ENCODE measurements at places on chromosomes 2 and 18.
A peak's percentile ranks its signal among the peaks of the same experiment; 100 is the strongest.

- no peak for DNase-seq
Observed at GRCh38 chr18:6203791-6204190, 210.9 kb downstream of the L3MBTL4 start.

DNA sequence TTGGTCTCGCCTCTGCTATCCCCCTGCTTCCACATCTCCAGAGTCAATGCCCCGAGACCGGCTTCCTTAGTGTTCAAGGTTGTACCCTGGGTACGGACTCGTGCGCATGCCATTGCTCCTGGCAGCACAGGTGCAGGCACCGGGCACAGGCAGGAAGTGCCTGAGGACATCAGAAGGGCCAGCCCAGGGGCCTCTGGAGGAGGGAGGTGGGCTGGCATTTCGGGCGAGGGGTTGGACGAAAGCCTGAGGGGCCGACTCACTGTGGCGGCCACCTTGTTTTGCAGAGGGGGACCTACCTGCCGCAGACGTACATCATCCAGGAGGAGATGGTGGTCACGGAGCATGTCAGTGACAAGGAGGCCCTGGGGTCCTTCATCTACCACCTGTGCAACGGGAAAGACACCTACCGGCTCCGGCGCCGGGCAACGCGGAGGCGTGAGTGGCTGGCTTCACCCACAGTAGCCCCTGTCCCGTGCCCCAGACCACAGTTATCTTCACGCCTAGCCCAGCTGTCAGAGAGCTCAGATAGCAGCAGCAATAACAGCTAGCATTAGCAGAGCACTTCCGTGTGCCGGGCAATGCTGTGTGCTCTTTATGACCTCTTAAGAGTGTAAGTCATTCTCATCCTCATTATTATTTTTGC, 12.5 kb downstream of the ITM2C start:
- no peak for DNase-seq

DNA sequence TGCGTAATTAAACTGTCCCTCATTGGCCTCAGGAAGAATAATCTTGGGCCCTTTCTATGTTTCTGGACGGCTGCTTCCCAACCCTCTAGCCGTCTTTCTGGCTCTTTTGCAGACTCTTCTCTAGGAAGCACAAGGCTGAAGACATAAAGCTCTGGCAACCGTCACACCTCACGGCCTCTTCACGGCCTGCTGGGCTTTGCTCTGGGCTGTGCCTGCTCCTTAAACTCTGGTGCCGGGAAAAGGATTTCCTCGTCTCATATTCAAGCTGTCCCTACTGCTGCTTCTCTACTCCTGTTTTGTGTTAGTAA, 36.0 kb upstream of the WIPF1 start:
- DNase-seq: no peak

GRCh38 chr2:2464643-2465042, 133.6 kb upstream of the MYT1L start:
- no peak for DNase-seq

GRCh38 chr2:120715353-120715752, 20.3 kb upstream of the GLI2 start:
- DNase-seq: no peak

DNA sequence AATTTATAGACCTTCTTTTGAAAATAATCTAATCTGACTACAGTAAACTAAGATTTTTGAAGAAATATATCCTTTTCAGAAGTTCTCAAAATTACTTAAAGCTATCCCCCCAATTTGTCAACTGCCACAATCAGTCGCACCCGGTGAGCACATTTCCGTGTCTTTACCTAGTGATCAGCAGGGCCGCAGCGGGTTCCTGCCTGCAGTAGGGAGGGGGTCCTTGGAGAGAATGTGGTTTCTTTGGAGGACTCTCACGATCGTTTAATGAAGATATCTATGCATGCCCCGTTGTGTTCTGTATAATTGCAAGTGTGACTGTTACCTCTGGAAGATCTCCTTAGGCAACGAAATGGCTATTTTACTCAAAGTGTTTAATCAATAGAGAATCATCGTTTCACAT, 251.9 kb upstream of the RAB12 start:
- no peak for DNase-seq

GRCh38 chr2:42117182-42117579, 52.0 kb upstream of the EML4 start:
- no peak for DNase-seq

DNA sequence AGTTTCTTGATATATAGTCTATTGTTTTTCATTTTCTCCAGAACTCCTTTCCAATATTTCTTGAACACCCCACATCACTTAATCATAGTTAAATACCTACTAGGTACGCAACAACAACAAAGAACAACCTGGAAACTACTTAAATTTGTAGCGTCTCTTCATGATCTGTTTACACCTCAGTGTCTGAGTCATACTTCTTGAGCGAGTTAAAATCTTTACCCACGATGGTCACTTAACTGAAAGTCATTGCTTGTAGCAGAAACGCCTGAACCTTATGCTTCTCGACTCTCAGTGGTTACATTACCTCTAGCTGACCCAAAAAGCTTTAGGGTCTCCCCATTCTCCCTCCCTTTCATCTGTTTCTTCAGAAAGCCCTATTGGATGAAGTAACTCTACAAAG, 131.3 kb downstream of the EN1 start:
- DNase-seq: no peak

DNA sequence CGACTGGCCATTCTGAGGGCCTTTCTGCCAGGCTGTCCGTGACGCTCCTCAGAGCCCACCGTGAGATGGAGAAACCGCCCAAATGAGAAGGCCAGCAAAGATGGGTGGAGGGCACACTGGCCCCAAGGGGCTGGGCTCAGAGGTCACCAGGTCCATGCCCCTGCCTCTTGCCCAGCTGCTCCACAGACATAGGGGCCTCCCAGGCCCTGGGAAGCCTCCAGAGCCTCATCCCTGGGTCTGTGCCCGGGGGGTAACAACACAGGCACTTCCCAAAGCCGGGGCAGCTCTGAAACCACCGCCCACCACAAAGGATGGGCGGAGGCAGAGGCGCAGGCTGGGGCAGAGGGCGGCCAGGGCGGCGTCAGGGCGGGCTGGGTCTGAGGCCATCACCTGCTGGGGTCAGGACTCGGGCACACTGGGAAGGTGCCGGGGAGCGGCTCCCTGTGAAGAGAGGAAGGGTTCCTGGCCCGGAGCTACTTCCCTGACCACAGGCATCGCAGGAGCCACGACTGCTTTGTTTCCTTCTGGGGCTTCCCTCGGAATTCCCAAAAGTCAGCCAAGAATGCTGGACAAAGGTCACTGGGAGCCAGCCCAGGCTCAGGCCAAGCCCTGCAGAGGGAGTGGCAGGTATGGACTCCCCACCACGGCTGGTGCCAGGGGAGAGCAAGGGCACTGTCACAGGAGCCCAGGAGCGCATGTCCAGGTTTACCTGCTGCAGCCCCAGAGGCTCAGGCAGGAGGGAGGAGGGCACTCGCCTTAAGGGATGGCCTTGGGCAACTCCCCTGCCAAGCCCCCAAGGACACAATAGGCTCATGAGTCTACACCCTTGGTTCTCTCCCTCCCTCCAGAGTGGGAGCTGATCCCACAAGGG, 9.4 kb downstream of the CYP26B1 start:
- DNase-seq: no peak

DNA sequence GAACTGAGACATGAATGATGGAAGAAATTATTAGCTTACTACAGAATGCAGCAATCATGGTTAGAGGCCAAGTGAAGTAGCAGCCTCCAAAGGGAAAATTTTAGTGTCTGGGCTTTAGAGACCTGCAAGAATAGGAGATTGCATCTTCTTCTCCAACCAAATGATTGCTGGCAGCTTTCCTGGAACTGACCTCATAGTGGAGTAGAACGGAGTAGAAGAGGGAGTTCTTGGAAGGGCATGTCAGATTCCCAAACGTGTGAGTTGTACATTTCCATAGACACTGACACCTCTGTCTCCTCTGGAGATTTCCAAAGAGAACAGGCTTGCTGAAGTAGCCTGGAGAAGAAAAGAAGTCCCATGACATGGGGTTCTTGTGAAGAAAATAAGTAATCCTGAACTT, 169.8 kb upstream of the ERBB4 start:
- DNase-seq: no peak

DNA sequence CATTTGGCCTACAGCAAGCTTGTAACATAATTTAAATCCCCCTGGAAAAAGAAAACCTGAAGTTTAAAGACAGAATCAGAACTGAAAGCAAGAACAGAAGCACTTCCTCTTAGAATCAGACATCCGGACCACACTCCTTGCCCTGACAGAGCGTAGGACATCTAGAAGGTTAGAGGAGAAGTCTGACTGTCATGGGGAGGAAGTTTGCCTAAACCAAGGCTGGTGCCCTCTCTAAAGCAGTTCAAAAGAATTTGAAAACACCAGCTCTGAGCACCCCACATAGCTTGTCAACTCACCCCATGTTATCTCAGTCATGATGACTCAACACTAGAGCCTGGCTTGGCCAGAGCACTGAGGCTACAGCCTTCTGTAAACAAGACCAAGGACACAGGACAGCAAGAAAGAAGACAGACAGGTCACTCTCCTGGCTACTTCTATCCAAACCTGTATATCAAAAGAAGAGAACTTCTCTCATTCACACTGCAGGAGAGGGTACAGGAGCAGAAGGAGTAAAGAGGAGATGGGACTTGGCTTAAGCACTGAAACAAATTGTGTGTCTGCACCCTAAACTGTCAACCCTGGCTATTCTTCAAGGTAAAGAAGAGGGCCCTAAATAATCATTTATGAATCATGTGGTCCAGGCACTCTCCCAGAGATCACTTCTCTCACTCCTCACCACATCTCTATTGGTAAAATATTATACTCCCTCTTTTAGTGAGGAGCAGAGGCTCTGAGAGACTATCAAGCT, 198.6 kb downstream of the MEMO1 start:
- DNase-seq: peak; percentile 34

DNA sequence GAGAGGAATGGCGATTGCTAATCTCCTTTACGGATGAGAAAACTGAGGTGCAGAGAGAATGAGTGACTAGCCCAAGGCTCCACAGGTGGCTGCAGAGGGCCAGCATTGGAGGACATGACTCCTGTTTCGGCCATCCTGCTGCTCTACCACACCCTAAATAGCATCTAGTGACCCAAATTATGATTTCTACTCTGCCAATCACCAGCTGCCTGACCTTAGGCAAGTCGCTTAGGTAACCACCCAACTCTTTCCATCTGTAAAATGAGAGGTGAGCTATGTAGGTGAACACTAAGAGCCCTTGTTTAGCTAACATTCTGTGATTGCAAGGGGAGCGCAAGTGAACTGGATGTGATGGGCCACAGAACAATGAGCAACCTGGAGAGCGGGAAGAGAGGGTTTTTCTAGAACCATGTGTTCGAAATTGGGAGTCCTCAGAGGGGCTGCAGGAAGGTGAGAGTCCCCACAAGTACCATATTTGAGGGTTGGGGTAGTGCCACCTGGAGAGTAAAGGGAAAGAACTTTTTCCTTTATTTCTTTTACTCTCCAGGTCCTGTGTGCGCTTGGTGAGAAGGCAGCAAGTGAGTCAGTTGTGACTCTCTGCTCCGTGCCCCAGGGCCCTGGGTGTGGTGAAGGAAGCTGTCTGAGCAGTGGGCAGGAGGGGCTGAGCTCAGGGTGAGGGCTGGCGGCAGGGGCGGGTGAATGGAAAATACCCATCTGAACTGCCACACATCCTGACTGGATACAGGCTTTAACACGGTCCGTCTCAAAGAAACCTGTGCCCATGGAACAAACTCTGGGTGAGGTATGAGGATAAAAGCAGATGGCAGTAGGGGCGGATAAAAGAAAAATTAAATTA, 2.4 kb downstream of the CYP27C1 start:
- no peak for DNase-seq

DNA sequence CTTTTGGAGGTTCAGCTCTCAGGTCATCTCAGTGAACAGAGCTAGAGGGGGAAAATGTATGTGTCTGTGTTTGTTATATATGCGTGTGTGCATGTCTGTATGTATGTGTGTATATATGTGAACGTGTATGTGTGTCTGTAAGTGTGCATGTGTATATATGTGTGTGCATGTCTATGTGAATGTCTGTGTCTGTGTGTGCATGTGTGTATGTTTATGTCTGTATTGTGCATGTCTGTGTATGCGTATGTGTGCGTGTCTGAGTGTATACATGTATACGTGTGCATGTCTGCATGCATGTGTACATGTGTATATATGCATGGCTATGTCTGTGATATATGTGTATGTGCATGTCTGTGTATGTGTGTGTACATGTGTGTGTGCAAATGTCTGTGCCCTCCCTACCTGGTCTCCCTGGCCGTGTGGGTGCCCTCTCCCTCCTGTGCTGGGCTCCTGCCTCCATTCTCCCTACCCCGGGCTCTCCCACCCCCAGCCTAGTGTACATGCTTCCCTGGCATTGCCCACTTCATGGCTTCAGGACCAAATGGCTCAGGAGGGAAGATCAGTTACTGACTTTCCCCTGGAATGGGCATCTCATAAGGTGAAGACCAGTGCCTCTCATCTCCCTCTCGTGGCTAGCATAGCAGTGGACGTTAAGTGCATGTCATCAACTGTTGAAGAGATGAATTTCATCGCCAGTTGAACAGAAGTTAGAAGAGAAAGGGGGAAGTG, 49.9 kb downstream of the TRAF3IP1 start:
- DNase-seq: no peak

DNA sequence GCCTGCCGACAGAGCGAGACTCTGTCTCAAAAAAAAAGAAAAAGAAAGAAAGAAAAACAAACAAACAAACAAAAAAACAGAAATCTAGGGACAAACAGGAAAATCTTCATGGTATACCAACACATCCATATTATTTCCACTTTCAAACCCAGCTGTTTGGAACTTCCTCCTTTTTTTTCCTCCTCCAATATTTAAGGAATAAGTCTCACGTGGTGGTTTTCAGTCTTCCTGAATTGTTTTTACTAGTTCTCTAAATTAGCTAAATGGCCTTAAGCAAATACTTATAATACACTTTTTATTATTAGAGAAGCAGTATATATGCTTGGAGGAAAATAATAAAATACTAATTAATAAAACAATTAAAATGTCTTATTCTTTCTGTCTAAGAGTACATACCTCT, 48.7 kb upstream of the GLS start:
- DNase-seq: no peak

DNA sequence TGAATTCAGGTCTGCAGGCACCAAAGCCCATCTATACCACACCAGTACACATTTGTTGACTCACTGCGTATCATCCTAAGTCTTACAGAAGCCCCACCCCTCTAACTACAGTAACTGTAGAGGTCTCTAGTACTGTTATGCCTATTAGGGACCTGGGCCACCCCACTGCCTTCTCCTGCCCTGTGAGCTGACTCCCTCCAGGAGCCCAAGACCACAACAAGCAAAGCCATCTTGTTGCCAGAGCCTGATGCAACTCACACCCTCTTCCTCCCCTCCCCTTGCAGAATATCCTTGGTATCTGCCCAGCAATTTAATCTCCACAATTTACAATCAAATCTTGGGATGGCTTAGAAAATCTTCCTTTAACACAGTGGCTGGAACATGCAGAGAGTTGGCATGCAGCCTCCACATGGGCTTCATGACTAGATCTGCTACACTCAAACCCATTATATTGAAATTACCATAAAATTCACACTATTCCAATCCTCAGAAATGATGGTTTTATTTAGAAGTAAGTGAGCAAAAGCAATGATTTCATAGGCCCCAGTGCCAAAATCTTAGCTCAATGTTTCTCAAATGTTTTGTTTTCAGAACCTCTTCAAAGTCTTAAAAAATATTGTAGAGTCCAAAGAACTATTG, 17.7 kb upstream of the CYP1B1 start:
- no peak for DNase-seq
